ENCODE measurements at places on chromosomes 13 and 19.
A peak's percentile ranks its signal among the peaks of the same experiment; 100 is the strongest.

DNA sequence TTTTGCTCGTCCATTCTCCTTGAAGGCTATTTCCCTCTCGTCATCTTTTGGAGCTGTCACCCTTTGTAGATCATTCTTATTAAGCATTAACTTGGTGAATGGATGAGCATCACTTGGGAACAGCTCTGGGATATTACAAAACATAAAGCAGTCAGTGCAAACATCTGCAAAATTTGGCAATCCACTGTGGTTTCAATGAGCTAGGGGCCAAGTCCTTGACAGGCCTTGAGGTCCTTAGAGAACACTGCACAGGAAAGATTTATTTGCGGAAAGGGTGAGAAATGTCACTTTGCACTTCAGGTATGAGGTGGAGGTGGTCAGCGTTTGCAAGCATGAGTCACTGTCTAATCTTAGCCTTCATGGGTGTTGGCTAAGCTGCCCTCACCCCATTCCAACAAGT, 239.7 kb upstream of the MAB21L1 start:
- DNase-seq = no peak

- DNase-seq = no peak
Observed at GRCh38 chr19:29290853-29291252, 77.9 kb upstream of the UQCRFS1 start.

DNA sequence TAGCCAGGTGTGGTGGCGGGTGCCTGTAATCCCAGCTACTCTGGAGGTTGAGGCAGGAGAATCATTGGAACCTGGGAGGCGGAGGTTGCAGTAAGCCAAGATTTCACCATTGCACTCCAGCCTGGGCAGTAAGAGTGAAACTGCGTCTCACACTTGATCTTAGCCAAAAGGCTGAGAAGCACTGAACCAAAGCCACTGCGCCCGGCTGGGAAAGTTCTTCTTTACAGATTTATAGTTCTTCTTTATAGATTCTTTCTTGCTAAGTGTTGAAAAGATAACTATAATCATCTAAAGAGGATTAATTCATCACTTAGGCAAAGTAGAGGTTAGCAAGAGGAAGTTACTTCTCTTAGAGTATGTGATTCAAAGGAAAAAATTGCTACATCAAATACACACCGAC, 11.1 kb downstream of the ZNF417 start:
- no peak for DNase-seq

GRCh38 chr19:37691881-37692504, 27.6 kb downstream of the ZNF607 start:
- DNase-seq = peak; percentile 67

DNA sequence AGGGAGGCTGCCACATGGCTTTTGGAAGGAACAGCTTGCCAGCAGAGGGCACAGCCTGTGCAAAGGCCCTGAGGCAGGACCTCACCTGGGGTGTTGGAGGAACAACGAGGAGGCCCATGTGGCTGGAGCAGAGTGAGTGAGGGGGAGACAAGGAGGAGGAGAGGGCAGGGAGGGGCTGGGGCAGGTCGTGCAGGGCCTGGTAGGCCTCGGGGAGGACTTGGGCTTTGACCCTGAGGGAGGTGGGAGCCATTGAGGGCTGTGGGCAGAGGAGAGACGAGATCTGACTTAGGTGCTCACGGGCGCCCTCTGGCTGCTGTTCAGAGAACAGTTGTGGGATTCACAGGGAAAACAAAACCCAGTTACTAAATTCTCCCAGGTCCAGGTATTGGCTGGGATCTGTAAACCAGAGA, 25.2 kb downstream of the ZNRF4 start:
- DNase-seq = no peak

DNA sequence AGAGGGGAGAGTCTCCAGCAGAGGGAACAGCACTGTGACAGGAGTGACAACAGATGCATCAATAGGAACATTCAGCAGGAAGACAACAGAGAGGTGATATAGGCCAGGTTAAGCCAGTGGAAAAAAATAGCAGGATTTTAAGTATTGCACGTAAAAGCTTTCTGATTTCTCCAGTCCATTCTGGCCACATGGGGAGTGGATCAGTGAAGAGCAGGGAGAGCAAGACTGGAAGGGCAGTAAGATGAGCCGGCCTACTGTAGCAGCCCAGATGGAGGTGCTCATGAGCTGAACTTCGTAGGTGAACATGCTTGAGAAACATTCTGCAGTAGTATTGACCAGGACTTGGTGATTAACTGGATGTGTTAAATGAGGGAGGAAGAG, 1.7 kb downstream of the UTP14C start:
- no peak for DNase-seq

DNA sequence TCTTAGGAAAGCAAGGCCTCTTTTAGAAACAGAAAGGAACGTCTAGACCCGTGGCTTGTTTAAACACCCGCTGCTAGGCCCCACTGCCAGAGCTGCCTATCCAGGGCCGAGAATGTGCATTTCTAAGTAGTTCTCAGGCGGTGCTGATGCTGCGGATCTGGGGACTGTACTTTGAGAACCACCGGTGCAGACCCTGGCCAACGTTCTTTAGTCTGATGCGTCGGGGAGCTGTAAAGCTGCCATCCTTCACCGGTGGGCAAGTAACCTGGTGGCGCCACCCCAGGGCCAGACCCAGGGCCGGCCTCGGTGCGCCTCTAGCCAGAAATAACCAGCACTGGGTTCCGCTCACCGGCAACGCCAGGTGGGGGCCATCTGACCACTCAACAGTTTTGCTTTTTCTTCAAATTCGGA, 47.1 kb downstream of the TGDS start:
- no peak for DNase-seq

DNA sequence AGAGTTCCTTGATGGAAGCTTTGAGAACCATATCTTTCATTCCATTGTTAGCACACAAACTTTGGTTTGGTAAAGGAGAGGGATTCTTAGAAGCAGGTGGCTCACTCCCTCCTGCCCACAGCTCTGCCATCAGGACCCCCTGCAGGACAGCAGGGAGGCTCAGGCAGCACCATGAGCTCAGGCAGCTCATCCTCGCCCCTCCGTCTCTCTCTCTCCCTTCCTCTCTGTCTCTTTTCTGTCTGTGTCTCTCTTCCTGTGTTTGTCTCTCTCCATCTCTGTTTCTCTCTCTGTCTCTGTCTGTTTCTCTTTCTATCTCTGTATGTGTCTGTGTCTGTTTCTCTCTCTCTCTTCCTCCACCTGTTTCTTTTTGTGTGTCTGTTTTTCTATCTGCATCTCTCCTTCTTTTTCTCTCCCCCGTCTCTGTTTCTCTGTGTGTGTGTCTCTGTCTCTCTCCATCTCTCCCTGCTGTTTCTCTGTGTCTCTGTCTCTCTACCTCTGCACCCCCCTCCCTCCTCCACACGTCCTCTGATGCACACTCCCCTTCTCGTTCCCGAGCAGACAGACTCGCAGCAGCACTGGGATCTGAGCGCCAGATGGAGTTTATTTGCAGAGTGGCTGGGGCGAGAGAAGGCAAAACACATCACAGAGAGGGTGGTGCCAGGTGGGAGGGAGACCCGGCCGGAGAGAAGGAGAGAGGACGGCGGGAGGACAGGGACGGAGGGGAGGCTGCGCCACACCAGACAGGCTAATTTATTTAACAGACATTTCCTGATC, 8.7 kb downstream of the SBK2 start:
- DNase-seq = no peak

DNA sequence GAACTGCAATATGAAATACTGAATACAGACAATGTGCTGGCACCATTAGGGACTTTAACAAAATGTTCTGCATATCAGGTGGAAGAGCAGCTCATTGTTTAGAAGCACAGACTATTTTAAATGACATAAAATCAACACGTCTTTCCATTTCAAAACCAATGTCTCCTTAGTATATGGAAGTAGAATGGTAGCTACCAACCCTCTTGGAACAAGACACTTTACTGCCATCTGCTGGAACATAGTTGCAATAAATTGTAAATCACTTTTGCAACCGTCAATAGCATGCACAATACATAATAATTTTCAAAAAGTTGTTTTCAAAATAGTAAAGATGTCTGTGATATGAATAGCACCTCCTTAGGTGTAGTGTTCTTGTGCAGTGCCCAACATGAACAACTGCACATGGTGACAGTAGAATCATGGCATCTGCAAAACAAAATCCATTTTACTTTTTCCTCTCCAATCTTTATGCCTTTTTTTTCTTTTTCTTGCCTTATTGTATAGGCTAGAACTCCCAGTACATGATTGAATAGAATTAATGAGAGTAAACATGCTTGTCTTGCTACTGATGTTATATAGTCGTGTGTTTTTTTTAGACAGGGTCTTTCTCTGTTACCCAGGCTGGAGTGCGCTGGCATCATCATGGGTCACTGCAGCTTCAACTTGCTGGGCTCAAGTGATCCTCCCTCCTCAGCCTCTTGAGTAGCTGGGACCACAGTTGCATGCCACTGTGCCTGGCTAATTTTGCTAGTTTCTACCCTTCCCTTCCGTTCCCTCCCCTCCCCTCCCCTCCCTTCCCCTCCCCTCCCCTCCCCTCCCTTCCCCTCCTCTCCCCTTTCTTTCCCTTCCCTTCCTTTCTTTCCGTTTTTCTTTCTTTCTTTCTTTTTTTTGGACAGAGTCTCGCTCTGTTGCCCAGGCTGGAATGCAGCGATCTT, 7.8 kb upstream of the LYPD5 start:
- DNase-seq = no peak

- DNase-seq = no peak
Observed at GRCh38 chr13:79508224-79508961, 27.4 kb downstream of the NDFIP2 start.

DNA sequence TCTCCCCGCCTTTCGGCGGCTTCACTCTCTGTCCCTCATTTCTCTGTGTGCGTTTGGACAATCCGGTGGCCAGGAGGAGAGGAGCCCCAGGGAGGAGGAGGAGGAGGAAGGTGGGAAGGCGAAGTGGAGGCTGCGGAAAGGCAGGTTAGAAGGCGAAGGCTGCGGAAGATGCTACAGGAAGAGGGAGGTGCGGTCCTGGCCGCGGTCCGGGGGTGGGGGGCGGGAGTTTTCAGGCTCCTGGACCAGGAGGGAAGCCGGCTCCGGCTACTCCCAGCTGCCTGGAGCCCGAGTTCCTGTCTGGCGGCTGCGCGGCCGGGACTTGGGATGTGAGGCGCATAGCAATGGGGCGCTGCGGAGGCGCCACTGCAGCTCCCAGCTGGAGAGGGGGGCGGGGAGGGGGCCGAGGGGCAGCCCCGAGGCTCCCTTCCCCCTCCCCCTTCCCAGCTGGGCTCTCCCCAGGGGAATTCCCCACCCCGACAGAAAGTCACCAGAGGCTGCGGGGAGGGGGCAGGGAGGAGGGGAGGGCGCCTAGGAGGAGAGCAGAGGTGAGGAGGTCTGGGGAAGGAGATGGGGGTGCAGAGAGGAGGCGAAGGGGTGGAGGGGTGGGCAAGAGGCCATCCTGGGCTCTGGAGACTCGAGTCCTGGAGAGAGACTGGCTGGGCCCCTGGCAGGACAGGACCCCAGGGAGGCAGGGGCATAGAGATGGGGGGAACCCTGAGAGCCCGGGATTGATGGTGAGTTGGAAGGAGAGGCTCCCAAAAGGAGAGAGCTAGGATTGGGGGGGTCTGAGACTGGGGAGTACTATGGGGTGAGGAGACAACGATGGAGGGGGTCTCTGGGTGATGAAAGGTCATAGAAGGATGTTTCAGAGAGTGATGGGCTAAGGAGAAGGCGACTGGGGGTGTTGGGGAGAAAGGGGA, 2.0 kb downstream of the LRRC4B start:
- no peak for DNase-seq

- DNase-seq = no peak
Observed at GRCh38 chr13:33870046-33870668, 52.2 kb downstream of the RFC3 start.

GRCh38 chr19:35755131-35755549, 1.7 kb downstream of the HSPB6 start:
- DNase-seq = no peak

DNA sequence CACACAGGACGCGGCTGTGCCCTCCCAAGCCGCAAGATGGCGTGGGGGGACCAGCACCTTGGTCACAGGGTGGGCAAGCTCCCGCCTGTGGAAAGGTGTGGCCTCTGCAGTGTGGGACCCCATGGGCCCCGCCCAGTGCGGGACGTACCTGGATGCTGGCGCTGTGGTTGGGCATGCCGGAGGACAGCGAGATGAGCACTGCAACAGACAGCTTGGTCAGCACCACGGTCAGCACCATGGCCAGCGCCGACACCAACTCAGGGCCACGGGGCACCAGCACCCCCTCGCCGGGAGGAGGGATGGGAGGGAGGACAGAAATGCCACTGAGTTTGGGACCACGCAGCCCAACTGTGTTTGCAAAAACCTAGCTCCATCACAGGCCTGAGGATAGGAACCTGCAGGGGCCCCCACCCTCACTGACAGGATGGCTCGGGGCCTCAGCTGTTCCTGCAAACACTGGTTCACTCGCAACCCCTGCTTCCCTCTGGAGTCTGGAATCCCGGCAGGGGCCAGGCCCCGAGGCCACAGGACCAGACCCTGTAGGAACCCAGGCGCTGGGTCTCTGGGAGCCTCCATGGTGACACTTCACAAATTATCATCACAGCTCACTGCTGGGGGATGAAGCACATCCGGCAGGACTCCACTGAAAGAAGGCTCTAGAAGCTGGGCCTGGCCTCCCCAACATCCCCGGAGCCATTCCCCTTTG, 27.1 kb downstream of the IZUMO4 start:
- no peak for DNase-seq

GRCh38 chr19:56933014-56933705, 92.6 kb upstream of the PEG3 start:
- DNase-seq = no peak

DNA sequence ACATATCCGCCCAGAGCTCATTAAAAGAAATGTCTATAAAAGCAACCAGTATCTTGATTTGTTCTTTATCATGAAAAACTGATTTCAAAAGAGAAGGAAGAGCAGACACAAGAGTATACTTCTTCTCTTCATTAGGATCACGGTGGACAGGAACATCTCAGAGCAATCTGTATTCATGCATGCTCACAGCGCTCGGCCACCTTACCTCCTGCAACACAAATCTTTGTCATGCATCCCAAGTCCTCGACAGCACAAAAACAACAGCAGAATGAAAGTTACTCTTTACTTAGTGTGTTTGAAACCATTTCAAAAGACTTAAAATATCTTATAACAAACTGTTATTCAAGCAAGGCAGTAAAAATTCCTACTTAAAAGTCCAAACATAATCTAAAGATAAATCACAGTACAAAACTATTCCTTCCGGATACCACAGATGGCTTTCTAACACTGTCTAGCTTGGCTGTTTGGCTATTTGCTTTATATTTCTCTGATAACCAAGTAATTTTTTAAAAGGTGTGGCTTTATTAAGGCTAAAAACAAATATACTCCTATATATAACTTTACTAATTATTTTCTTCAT, 174.5 kb downstream of the TBC1D4 start:
- no peak for DNase-seq

- DNase-seq = no peak
Observed at GRCh38 chr13:111950697-111951096, 116.3 kb upstream of the SOX1 start.

- DNase-seq = no peak
Observed at GRCh38 chr13:21322327-21322965, 136.7 kb downstream of the ZDHHC20 start.

GRCh38 chr13:43041369-43041921, 18.1 kb downstream of the DNAJC15 start:
- no peak for DNase-seq

- no peak for DNase-seq
Observed at GRCh38 chr13:60175571-60175970, 11.8 kb upstream of the DIAPH3 start.
